RPMI8226 (cell line): ENCODE measurements at places on chromosomes 5 and 9.
A peak's percentile ranks its signal among the peaks of the same experiment; 100 is the strongest.

DNA sequence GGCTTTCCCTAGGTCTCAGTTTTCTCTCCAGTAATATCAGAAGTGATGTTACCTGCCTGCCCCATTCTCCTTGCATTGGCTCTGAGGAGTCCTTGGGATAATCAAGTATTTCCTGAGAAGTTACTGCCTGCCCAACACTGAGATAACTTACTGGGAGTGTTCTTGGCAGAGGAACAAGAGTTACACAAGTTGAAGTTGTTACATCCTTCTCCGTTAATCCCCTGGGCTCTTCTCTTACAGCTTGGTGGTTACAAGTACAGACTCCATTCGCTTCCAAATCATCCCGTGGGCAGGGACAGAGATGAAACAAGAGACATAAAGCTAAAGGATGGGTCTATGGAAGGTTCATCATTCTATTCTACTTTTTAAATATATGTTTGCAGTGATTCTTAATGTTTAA is 74.1 kb upstream of the SAP30L start:
- DNase-seq: no peak

- DNase-seq: no peak
Observed at GRCh38 chr9:7980691-7981289, 181.2 kb upstream of the DMAC1 start.

DNA sequence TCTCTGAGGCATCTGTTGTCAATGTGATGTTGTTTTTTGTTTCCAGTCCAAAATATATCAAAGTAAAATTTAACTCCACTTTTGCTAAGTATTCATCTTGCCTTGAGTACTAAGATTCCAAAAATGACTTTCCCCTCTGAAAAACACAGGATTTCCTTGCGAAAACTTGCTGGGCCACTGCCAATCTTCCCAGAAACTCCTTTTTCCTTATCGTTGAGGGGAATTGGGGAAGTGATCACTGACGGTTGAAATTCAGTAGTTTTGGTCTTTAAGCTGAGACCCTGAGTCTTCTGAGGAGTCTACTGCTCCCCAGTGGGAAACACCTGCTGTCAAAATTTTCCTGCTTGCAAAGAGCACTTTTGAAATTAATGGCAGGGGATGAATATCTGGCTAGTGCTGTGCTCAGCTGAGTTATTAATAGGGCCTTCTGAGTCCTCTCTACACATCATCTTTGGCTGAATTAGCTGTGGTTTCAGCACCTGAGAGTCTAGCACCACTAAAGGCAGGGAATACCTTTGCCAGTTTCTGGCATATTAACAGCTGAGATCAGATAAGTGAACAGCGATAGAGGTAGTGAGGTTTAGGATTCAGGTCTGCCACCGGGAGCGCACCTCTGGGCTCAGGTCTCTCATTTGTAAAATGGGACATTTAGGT is 18.0 kb downstream of the TLR4 start:
- DNase-seq: peak; percentile 84

- DNase-seq: no peak
Observed at GRCh38 chr5:111454198-111454622, 58.1 kb downstream of the STARD4 start.

GRCh38 chr5:109027983-109028607 is 280.4 kb downstream of the FER start:
- DNase-seq: no peak

DNA sequence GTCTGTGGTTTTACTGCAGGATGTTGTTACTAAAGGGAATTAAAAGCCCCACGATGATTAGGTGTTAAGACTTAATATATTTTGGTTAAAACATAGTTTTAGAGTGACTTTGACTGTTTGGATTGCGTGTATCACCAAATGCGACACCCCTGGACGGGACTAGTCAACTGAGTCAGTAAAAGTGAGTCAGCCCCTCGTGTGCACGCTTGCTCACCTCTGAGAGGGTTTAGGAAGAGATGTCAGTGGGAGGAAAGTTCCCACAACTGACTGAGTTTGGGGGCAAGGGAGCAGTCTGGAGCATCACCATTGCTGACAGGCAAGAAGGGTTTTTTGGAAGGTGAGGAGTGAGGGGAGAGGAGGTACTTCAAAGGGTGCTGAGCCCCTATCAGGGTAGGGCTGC is 14.4 kb upstream of the DMRT3 start:
- DNase-seq: no peak

DNA sequence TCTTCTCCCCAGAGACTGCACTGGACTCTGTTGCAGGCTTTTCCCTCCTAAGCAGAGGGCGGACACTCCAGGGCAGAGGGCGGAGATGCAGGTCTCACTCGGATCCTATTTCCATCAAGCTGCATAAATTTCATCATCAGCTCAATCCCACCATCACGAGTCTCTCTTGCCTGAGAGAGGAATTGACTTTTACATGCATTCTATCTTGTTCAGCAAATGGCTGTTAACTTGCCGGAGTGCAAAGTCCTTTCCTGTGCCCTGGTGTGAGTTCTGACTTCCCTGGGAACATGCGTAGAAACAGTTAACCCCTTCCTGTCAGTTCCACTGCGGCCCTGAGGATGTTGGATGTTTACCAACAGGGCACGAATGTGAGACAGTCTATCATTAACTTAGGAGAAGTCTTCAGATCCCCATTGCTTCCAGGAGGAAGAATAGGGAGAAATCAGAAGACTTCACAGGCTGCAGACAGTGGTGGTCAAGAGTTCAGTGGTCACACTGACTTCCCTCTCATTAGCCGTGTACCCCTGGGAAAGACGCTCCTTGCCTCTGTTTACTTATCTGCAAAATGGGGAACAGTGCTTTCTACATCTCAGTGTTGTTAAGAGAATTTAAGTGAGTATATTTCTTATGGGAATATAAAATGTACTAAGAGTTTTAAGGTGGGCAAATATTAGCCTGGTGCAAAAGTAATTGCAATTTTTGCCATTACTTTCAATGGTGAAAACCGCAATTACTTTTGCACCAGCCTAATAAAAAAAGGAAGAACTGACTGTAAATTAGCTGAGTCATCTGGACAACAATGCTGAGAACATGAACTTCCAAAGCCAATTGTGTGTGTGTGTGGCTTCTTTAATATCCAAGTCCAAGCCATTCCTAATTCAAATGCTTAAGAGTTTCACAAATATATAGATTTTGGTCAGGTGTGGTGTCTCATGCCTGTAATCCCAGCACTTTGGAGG is 248.0 kb downstream of the DRD1 start:
- DNase-seq: no peak

DNA sequence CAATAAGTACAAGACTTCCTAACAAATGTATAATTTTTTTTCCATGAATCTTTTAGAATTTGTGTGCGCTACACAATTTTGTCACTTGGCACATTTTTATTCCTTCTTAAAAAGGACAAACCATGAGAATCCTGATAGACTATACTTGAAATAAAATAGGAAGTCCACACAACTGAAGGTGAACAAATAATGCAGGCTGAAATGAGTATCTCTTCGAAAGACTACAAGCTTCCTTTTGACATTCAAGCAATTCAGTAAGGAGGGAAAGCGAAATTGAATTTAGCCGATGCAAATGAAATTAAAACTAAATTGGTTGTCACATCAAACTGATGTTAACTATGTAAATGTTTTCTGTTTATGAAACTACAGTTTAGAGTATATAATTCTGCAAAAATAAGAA is 374.4 kb upstream of the CCNH start:
- no peak for DNase-seq

GRCh38 chr5:127040796-127041520 is 10.6 kb upstream of the MARCHF3 start:
- DNase-seq: no peak

GRCh38 chr5:173055983-173056782 is at the start of gene CREBRF:
Gene CREBRF (plus strand): TSS chr5:173056352. CDS start chr5:173080776, 24,424 bp downstream.
- DNase-seq: peak; percentile 97

- no peak for DNase-seq
Observed at GRCh38 chr5:124745928-124746915, at the start of gene ZNF608. Gene ZNF608 (minus strand): TSS chr5:124746639. CDS start chr5:124744989, 1,650 bp downstream.

GRCh38 chr5:150639377-150639692 is 1.1 kb upstream of the SYNPO start:
- no peak for DNase-seq

GRCh38 chr5:158519433-158520021 is 580.2 kb downstream of the EBF1 start:
- no peak for DNase-seq

DNA sequence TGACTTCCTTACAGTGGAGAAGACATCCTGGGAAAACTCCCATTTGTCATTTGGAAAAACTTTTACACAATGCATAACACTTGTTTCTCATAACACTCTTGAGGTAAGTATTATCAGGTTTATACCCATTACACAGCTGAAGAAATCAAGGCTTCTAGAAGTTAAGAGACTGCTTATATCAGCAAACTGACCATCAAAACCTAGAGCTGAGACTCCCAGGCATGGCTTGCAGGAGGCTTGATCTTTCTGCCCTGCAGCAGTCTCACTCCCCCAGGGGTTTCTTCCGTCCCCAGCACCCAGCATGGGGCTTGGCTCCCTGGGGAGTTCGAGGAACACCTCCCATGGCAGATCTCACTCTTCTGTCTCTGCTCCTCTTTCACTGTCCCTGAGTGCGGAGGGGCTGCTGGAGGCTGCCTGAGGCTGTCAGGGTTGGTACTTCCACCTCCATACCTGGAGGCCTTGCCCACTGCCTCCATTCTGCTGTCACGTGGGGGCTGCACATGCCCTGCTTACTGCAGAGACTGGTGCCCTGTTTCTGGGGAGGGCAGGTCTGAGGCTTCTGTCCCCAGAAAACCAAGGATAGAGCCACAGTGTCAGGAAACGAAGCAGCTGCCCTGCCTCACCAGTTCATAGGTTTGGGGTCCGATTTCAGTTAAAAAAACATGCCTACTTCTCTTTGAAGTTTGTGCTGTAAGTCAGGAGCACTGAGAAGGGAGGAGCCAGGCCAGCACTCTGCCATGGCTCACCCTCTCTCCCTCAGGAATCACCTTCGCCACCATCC is 202.5 kb downstream of the PAX5 start:
- DNase-seq: no peak

DNA sequence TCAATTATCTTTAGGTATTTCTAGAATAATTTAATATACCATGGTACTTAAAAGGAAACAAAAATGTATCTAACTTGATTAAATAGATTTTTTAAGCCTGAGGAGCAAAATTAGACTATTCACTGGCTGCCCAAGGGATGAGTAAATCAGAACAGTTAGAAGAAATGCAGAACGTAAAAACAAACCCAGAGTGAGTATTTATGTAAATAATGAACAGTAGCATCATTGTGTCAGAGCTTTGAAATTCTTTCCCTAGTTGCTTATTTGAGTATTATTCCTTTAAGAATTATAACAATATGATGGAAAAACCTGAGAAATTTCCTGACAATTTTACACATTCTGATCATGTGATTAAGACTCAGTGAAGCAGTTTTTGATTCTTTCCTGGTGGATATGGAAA is 200.9 kb downstream of the GDNF start:
- DNase-seq: no peak

DNA sequence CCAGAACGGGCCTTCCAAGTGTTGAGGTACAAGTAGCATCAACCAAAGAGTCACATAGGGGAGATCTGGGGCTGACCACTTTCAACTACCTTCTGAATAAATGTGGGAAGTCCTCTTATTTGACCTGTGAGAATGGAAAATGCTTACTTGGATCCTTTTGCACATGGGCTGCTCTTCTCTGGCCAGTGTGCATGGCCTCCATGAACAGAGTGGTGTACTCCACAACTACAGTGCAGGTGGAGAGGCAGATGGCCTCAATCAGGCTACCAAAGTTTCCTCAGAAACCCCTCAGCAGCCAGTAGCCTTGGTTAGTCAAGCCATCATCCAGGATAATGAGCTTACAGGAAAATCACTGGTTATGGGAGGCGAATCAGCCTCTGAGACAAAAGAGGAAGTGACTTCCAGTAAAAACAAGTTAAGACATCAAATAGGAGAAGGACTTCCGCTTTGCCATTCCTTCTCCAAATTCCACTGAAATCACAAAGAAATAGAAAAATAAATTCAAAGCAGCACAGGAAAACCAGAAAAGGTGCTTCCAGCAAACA is 18.3 kb upstream of the FCHO2 start:
- DNase-seq: no peak

DNA sequence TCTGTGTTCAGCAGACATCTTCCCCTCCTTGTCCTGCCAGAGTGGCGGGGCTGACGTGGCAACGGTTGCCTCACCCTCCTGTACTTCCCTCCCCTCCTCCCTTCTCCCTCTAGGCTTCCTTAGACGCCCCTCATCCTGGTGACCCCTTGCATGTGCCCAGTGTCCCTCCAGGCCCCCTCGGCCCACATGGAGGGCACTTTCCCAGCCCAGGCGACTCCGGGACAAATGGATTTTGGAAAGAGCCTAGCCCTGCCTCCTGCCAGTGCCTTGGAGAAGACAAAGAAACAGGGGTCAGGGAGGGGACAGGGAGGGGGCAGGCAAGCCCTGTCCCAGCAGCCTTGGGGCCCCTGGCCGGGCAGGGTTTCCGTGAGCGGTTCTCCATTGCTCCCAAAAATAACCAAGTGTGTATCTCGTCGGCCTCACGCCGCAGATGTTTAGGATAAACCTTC is 38.3 kb upstream of the NEURL1B start:
- no peak for DNase-seq

GRCh38 chr5:81789033-81789432 is 38.1 kb upstream of the SSBP2 start:
- DNase-seq: no peak

- DNase-seq: no peak
Observed at GRCh38 chr9:112176524-112176923, 1.4 kb upstream of the SUSD1 start.
